CD4-positive, alpha-beta T cell treated with Interleukin-2 at 100 ng/mL for 4 hours (primary cell): ENCODE measurements at places on chromosomes 1 and 21.
A peak's percentile ranks its signal among the peaks of the same experiment; 100 is the strongest.

DNA sequence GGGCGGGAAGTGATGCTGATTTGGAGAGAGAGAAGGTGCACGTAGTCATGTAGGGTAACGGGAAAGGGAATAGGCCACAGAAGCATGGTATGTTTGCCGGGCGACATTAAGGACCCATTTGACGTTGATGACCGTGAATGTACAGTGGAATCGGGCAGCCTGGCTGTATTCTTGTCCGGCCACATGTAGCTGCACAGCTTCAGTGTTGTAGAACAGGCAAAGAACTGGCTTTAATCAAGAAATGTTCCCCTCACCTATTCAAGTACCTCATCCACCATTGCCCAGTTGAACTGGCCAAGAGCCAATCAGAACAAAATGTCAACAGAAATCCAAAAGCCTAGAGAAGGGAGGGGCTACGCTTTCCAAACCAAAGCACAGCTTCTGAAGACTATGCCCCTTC lies 104.8 kb downstream of the DHRS3 start:
- no peak for DNase-seq

- peak; percentile 44 for DNase-seq
These were observed 9.8 kb upstream of the FNBP1L start for GRCh38 chr1:93437976-93438605.

DNA sequence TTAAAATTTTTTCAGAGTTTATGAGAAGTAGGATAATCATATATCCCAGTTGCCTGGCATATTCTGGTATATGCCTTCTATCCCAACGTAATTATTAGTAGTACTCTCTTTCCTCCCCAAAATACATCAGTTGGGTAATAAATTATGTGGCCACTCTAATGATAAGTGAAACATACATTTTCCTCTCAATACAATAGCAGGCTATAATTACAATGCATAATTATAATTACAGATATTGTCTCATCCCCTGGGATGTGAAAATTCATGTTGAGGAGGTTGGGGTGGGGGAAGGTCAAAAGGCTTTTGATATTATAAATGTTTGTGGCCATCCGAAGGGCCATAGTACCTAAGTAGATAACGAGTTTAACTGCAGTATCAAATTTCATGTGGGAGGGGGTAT lies 277.1 kb downstream of the ST6GALNAC3 start:
- no peak for DNase-seq

DNA sequence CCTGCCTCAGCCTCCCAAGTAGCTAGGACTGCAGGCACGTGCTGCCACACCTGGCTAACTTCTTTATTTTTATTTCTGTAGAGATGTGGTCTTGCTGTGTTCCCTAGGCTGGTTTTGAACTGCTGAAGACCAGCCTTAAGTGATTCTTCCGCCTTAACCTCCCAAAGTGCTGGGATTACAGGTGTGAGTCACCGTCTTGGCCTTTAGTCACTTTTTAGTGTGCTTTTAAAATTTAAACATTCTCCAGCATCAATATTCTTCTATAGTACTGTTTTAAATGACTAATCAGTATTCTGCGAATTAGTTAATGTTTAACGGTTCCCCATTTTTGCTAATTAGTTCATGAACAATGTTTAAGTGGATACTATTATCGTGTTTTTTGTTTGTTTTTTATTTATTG lies 60.6 kb downstream of the DYRK1A start:
- no peak for DNase-seq

DNA sequence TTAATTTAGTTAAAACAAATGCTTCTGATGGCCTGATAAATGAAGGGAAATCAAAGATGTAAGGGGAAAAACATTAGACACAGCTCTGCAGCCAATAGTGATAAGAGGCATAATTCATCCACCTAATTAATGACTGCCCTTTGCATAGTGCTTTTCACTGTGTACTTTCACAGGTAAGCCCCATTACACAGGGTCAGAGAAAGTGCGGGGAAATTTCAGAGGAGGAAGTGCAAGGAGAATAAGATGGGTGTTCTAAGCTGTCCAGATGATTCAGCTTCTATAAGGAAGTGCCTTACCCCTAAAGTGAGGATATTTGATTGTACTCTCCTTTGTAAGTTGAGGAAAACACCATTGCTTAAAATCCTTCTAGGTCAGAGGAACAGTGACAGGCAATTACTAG lies 88.0 kb downstream of the NR5A2 start:
- no peak for DNase-seq

GRCh38 chr1:15760520-15761211 lies 2.1 kb downstream of the FBLIM1 start:
- DNase-seq: no peak

DNA sequence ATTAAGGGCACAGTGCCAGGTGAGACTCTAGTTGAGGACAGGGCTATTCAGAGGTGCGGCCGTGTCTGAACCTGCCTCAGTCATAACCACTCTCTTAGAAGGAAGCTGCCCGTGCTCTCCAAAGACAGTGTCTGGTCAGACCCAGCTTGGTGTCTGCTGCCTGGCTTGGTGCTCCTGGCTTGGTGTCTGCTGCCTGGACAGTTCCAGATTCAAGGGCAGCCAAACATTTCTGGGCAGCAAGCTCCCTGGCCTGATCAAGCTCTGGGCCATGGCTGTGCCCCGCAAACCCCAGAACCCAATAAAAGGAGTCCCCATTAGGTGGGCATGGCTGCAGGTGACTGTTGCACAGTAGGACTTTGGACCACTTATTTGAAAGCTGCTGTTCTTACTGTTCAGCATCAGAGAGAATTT lies 27.7 kb downstream of the NEK2 start:
- no peak for DNase-seq

DNA sequence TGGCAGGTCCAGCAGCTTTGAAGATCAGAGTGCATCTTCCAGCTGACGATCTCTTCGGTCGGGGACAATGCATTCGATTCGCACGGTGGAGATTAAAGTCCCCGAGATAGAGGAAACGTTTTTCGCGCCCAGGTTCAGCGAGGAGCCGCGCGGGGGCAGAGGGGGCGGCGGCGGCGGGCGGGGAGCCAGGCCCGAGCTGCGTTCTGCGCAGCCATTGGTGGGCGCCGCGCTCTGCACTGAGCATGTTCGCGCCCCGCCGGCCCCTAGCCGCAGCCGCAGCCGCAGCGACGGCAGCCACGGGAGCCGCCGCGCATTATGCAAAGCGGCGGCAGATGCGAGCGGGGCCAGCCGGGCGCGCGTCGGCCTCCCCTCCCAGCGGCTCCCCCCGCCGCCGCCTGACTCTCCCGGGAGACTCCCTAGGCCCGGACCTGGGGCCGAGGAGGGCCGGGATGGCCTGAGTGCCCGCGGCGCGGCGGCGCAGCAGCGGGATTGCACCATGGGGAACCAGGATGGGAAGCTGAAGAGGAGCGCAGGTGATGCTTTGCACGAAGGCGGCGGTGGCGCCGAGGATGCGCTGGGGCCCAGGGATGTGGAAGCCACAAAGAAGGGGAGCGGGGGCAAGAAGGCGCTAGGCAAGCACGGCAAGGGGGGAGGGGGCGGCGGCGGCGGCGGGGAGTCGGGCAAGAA lies at the start of gene FMN2:
Gene FMN2 (plus strand): TSS at position 270 of the 687 bp plus-strand sequence. CDS start 227 bp downstream, at position 497.
- DNase-seq: no peak

DNA sequence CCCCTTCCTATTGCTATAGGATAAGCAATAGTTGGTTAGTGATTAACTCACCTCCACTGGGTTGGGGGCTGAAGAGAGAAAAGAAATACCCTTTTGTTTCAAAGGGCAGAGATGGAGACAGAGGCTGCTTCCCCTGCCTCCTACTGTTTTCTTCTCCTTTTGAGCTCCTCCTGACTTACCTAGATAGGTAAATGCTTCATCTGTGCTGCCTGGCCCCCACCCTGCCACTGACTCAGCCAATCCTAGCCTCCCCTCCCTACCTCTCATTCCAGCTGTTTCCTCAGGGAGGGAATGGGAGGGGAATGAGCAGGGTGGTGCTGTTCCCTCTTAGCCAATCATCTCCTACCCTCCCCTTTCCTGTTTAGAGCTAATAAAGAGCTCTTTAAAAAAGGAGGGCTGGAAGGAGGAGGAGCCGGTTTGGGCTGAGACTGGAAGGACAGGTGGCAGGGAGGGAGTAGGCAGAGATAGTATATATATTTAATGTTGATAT lies at the start of gene C1orf116:
Gene C1orf116 (minus strand): TSS at position 229 of the 490 bp plus-strand sequence. CDS start 5,158 bp downstream, outside the sequence.
- no peak for DNase-seq

GRCh38 chr1:86765674-86766073 lies 61.3 kb downstream of the SH3GLB1 start:
- no peak for DNase-seq

- no peak for DNase-seq
These were observed 4.0 kb upstream of the ASPM start for GRCh38 chr1:197150336-197151005.

GRCh38 chr1:237792726-237793125 lies 98.0 kb downstream of the ZP4 start:
- no peak for DNase-seq

DNA sequence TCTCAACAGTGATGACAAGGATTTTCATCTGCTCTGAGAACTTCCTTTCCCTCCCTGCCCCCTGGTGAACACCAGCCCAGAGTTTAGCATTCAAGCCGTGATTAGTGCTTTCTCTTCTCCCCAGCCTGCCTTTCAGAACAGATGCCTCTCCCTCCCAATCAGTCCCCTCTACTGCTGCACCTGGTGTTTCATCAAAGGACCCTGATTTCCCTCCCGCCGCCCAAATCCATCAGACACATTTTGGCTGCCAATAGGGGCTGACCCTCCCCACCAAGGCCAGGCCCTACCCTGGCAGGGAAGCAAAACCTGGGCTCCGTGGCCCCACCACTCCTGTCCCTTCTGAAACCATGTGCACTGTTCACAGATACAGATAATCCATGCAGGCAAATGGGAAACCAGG lies 34.0 kb upstream of the KLHDC7A start:
- DNase-seq: no peak

DNA sequence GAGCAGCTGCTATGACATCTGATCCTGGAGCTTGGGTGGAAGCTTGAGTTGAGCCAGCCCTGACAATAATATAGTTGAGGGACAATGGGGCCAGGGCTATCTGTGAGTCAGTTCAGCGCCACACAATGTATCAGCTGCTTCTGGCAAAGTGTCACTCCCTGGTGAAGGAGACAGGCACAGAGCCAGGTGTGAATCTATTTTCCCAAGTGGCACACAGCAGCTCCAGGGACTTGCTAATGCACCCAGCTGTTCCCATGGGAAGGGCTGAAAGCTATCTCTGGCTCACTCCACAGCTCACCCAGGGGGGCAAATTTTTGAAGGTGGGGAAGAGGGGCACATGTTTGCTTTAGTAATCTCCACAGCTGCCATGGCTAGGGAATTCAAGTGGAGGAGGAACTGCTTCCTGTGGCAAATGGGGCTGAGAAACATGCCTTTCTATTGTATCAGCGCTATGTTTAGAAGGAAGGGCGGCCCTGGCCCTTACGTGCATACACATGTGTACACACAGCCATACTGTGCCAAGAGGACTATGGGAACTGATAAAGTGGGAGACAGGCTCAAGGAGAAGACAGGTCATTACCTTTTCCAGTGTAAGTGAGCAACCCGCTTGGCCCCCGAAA lies 2.2 kb downstream of the CYB5R1 start:
- no peak for DNase-seq

GRCh38 chr1:232725305-232726047 lies 79.7 kb upstream of the MAP10 start:
- no peak for DNase-seq

- DNase-seq: no peak
These were observed 175.0 kb upstream of the COL11A1 start for GRCh38 chr1:103283371-103283770.
